ENCODE measurements at places on chromosomes 3 and 15.

GRCh38 chr3:20130106-20130505 lies 55.9 kb downstream of the SGO1 start:
- DNase-seq: no peak

- no peak for DNase-seq
These were observed 32.9 kb downstream of the B3GALNT1 start for GRCh38 chr3:161072211-161072621.

DNA sequence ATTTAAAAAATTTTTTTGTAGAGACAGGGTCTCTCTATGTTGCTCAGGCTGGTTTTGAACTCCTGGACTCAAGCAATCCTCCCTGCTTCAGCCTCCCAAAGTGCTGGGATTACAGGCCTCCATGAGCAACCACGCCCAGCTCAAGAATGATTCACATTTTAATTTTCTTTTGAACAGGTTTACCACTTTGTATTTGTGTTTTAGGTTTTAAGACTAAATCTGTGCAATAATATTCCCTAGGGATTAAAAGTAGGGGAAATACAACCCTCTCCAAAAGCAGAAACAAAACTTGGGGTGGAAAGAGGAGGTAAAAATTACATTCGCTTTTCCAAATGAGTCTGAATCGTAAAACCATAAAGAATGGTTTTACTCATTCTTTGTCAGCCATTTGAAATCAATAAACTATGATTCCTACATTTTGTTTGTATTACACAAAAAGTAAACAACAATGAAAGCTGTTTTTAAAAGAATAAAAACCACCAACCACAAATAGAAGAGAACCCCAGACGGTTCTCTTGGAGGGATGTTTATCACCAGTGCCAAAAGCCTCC lies 37.8 kb downstream of the SLC24A1 start:
- no peak for DNase-seq

DNA sequence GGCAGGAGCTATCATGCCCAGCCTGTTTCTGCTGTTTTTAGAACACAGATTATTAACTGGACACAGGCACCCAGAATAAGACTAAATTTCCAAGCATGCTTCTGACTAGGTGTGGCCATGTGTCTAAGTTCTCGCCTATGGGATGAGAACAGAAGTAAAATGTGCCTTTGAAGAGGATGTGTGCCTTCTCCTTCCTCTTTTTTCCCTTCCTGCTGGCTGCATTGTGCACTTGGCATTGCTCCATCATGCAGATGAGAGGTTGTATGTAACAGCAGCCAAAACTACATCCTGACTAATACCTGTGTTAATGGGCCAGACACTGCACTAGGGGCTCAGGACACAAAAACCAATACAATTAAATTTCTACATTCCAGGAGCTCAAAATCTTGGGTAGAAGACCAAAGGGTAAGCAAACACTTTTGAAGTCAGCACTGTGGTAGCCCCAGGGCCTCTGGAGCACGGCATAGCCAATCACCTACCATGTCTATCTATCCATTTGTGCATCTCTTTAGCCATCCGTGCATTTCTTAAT lies 40.9 kb upstream of the RNU6-1 start:
- no peak for DNase-seq

DNA sequence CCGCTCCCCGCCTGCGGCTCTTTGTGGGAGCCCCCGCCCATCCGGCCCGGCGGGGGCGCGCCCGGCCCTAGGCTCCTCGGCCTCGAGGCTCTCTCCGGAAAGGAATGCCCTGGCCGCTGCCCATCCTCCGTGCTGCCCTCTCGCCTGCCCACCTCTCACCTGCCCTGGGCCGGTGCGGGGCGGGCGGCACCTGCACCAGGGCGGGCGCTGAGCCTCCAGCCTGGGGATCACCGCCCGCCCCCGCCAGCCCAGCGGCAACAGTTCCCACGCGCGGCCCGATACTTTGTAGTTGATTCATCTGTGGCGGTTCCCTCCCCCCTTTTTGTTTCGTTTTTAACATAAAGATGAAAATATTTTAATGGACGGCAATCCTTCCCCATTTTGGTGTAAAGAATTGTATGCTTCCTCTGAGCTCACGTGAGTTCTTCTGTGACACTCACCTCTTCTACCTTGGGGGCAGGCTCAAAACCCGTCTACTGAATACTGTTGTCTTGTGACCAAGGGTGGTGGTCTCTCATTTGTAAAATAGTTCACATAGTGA lies 1.9 kb downstream of the KLF13 start:
- no peak for DNase-seq

- DNase-seq: peak; percentile 63
These were observed 67.1 kb downstream of the APBA2 start for GRCh38 chr15:28952666-28953491.

DNA sequence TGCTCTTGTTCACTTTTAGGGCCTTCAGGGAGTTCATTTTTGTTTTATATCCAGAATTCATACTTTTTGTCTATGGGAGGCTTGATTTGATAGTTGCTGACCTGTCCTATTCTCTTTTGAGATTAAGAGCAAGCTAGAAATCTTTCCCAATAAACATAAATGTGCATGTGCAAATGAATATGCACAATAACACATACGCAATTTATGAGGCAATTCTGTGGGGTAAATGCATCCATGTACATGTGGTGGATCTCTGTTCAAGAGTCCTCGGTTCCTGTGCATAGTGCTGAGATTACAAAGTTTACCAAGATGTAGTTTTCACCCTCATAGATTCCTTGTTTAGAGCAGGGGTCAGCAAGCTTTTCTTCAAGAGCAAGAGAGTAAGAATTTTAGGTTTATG lies 640.7 kb downstream of the EDEM1 start:
- DNase-seq: no peak

- no peak for DNase-seq
These were observed 43.5 kb upstream of the RAF1 start for GRCh38 chr3:12707449-12707848.

- no peak for DNase-seq
These were observed 6.7 kb upstream of the BFSP2 start for GRCh38 chr3:133393204-133393603.

DNA sequence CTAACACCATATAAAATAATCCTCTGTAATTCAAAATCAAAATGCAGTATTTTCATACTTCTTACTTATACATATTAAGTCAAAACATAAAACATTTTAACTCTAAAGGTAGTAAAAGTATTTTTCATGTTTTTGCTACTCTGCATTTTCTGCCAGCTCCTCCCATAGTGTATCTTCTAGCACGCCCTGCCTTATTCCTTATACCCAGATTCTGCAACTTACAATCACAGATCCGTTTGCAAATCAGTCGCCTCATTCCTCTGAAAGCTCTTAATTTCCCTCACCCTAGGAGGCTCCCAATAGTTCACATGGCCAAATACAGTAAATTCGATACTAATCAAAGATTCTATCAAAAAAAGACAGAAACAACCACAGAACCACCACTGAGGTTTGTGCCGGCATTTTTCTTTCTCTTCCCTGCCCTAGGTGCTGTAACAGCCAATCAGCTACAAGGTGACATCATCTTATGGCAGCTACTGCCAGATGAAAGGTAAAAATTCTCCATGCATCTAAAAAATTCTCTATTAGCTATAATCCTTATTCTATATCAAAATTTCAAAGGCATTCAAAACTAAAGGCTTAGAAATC lies 72.9 kb downstream of the CLASP2 start:
- no peak for DNase-seq

GRCh38 chr15:59887211-59887610 lies 116.9 kb upstream of the FOXB1 start:
- DNase-seq: no peak

- DNase-seq: no peak
These were observed 23.5 kb upstream of the RAP2B start for GRCh38 chr3:153138276-153139210.

- no peak for DNase-seq
These were observed 235.7 kb upstream of the THBS1 start for GRCh38 chr15:39345176-39345575.

- no peak for DNase-seq
These were observed 7.5 kb downstream of the CDC25A start for GRCh38 chr3:48180531-48181253.

GRCh38 chr3:51385621-51386091 lies 565 bp downstream of the MANF start:
- no peak for DNase-seq

DNA sequence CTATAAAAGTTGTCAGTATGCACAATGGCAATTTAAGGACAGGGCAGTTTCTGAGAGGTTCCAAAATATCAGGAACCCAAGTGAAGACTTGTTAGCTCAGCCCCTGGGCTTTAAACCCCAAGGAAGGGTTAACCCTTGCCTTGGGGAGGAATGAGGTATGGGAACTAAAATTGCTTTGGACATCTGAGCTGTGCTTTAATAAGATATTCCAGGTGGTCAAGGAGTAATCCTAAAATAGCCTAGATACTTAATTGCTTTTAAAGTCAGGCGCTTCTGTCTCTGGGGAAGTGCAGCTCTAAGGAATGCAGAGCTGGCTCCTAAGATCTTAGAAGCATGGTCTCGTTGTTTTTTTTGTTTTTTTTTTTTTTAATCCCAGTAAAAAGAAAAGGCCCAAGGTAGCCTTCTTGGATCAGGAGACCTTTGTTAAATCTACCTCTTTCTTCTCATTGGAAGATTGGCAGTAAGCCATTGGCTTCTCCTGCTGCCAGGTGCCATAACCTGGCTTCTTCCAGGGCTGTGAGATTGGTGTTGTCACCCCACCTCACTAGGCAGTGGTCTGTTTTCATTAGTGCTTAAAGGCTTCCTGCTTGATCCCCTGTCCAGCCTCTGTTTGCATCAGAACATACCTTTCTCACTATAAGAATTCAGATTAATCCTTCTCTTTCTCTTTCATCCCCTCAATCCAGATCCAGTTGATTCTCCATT lies 24.5 kb downstream of the ARID3B start:
- no peak for DNase-seq

GRCh38 chr15:66912001-66912400 lies 153.4 kb upstream of the SMAD3 start:
- no peak for DNase-seq

- peak; percentile 68 for DNase-seq
These were observed 156.2 kb downstream of the ZNF621 start for GRCh38 chr3:40680685-40681657.

- DNase-seq: no peak
These were observed 282.9 kb upstream of the COL8A1 start for GRCh38 chr3:99355465-99355864.

DNA sequence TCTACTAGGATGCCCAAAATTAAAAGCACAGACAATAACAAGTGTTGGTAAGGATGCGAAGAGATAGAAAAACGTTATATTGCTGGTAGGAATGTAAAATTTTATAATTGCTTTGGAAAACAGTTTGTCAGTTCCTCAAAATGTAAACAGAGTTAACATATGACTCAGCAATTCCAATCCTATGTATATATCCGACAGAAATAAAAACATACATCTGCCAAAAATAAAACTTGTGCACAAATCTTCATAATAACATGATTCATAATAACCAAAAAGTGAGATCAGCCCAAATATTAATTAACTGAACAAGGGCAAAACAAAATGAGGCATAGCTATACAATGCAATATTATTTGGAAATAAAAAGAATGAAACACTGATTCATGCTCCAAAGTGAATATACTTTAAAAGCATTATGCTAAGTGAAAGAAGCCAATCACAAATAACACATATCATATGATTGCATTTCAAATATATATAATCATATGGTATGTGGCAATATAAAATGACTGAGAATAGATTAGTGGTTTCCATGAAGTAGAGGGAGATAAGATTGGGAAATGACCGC lies 609.3 kb downstream of the IGSF11 start:
- no peak for DNase-seq

DNA sequence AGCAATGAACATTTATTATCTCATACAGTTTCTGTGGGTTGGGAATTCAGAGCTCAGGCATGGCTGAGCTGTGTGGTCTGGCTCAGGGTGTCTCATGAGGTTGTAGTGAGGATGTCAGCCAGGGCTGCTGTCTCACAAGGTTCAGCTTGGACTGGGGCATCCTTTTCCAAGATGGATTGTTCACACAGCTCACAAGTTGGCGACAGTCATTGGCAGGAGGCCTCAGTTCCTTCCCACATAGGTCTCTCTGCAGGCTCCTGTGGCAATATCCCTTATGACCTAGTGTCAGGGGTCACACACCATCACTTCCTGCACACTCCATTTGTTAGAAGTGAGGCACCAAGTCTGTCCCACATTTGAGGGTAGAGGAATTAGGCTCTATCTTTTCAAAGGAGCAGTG lies 56.0 kb downstream of the RPLP1 start:
- DNase-seq: no peak

DNA sequence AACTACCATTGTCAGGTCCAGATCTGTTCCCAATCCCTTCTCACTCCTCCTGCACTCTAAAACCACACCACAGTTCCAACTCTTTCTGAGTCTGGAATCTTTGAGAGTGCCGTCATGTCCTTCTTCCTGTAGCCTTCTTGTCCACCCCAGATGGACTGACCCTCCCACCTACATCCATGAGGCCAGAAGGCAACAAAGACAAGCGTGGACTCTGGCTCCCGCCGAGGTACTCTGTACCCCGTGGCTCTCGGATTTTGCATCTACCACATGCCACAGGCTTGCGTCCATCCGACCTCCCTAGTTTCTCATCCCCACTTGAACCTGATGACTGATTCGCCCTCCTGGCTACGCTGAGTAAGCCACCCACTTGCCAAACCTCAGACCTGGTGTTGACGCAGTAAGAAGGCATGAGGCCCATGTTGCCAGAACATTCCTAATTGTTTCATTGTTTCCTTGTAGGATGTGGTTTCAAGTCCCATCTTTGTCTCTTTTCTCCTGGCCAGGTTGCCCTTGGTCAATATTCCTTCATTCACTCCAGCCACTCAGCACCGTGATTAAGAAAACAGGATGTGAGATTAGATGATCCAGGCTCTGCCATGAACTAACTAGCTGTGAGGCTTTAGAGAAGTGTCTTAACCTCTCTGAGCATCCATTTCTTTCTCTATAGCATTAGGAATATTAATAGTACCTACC lies 1.1 kb upstream of the ZBTB38 start:
- DNase-seq: no peak
